ENCODE measurements at places on chromosomes 11 and 22.
A peak's percentile ranks its signal among the peaks of the same experiment; 100 is the strongest.

DNA sequence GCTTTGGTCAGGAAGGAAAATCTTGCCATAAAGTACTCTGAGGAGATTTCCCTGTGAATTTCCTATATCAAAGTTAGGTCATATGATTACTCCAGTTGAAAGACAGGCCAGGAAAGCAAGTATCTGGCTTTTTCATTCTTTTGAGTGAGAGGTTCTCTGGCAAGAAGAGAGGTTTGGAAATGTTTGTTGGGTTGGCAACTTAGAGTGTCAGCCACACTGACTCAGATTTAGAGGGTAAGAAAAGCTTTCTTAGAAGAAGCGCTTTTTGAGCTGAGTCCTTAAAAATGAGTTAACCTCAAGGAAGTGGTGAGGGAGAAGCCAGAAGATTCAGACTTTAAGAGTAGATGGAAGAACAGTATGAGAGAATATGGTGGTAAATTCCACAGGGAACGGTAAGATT is 86.1 kb upstream of the BDNF start:
- DNase-seq, result no peak

DNA sequence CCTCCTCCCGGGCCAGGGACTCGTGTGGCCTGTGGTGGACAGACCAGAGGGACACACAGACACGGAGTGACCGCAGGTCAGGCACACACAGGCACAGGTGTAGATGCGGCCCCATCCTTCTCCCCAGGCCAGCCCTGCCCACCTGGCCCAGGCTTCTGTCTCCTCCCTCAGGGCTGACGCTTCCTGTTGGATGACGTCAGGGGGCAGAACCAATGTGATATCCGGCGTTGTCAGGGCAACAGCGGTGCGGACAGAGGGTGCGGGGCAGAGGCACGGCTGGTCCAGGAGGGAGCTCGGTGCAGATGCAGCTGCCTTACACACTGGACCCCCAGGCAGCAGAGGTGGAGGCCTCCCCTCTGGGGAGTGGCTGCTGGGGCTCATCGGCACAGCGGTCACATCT is 2.9 kb upstream of the TUBGCP6 start:
- no peak for DNase-seq

DNA sequence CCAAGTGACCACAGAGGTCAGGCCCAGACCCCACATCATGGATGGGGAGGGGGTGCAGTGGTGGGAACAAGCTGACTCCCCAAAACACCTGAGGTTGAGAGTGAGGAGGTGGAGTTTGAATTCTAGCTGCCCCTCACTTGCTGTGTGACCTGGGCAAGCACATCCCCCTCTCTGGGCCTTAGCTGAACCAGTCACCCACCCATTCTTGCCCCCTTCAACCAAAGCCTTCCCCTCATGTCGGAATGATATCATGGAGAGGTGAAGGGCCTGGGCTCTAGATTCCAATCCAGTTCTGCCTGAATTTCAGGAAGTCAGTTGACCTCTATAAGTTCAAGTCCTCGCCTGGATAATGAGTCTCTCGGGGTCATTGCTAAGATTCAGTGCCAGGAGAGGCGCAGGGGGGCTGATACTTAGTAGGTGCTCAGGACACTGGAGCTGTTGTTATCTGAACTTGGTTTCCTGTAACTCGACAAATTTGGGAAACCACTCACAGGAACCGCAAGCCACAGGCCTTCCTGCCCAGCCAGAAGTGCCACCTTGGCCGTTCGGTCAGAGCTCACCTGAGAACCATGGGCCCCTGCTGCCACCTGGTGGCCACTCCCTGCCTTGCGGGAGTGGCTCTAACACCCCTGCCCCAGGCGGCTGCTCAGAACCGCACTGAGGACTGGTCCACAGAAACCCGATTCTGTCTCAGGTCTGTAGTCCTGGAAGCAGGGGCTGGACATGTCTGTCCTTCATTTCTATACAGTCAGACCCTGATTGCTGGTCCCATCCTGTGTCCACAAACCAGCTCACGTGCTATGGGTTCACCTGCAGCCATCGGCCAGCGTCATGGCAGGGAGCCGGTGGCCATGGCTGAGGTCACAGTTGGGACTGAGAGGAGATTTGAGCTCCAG is 6.9 kb downstream of the CDC42EP1 start:
- DNase-seq, result peak; percentile 88

DNA sequence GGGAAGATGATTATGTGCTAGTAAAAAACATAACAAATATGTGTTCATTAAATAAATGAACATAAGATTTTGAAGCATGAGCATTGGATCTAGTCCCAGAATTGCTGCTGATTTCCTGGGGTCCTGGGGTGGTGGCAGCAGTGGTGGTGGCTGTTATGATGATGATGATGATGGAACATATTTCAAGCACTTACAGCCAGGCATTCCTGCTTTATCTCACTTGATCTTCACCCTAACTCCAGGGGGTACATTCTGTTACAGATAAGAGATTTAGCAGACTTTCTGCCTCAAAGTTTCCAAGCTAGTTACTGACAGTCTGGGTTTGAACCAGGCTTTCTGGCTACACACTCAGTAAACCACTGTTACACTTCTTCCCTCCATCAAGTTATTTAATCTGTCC is 5.2 kb downstream of the TRAPPC4 start:
- no peak for DNase-seq

DNA sequence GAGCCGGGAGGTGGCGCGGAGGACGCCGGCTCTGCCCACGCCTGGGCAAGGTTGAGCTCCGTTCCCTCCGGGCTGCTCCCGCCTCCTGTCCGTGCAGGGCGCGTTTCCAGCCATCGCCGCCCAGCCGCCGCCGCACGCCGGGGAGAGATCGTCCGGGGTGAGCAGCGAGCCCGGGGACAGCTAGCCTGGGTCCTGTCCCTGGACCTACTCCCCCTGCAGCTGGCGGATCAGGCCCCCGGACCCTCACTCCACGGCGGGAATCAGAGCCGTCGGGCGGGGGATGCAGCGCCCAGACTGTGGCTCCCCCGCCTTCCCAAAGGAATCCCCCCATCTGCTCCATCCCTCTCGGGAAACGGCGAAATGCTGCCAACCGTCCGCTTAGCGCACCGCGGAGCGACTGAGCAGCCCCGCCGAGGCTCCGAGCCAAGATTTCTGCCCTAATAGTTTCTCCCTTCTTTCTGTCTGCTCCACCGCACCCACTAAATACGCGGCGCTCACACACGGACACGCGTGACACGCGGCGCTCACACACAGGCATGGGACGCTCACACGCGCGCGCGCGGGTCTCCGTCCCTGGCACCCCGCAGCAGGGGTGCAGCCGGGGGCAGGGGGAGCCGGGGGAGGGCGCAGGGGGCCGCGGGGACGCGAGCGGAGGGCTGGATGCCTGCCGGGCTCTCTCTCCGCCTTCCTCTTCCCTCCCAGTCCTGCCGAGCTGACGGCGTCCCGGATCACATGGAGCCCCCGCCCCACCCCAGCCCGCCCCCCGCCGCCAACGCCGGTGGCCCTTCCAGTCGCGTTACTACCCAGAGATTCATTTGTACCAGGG is at the start of gene KCNJ5:
Gene KCNJ5, plus strand, starts transcription at position 814 of the 826 bp plus-strand sequence. CDS start 19,918 bp downstream, outside the sequence.
- no peak for DNase-seq

DNA sequence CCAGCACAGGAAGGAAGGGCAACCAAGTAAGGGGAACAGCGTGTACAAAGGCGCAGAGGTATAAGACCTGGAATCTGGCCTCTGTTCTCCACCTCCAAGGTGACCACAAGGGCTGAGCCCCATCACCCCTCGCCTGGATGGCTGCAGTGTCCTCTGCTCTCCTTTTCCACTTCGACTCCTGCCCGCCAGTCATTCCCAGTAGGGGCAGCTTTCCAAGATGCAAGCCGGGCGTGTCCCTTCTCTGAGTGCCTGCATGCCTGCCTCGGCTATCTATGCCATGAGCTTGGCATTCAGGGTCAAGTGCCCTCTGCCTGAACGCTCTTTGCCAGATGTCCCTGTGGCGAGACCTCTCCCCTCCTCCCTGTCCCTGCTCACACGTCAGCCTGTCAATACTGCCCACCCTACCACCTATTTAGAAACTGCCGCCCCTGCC is 17.0 kb downstream of the FADS3 start:
- no peak for DNase-seq

DNA sequence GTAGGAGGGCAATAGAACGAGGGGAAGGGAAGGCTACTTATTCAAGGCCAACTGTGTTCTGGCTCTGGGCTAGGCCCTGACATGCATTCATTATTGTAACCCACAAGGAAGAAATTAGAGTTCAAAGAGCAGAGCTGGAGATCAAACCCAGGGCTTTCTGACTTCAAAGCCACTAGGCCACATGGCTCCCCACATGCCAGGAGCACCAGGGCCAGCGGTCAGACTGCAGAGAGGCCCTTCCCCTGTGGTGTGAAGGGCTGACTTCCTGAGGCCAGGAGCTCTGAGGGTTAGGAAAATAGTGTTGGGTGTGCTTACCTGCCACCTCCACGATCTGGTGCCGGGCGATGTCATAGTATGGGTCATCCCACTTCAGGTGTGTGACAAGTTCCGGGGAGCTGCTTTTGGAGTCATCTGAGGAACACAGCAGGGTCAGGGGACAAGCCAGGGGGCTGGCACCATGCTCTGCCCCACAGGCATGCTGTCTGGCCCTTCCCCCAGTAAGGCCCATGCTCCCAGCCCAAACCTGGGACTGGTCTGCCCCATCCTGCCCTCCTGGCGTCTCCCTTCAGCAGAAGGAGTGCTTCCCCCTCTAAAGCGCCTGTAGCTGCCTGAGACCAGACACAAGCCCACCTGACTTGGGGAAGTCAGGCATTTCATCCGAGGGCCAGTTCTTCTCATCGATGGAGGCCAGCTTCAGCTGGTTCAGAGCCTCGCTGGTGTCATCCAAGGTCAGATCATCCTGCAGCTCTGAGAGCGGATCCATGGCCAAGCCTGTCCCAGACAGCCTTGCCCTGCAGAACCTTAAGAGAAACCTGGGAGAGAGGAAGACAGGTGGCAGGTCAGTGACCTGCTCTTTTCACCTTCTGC is 4.8 kb downstream of the ARHGAP1 start:
- no peak for DNase-seq

DNA sequence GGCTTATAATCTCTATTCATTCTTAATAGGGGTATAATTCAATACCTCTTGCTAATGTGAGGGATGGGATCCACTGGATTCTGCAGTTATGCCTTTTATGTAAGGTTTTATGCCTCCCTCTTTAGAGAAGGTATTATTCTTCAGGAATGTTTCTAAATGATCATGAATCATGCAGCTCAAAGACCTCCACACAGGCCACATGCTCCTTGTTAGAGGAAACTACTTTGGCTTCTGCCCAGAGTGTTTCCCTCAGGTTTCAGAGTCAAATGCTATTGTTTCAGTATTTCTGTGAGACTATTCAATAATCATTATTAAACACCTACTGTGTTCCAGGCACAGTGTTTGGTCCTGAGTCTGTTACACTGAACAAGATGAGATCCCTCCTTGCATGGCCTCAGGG is 115.9 kb downstream of the RAB38 start:
- no peak for DNase-seq

- DNase-seq, result peak; percentile 42
These were observed 43.2 kb downstream of the NEU3 start for GRCh38 chr11:75031771-75032549.

- no peak for DNase-seq
These were observed 75.4 kb downstream of the SWAP70 start for GRCh38 chr11:9739123-9739900.

- DNase-seq, result no peak
These were observed 3.4 kb upstream of the TAGLN start for GRCh38 chr11:117195761-117196160.

GRCh38 chr11:69240332-69241074 is 53.5 kb upstream of the MYEOV start:
- DNase-seq, result peak; percentile 1

DNA sequence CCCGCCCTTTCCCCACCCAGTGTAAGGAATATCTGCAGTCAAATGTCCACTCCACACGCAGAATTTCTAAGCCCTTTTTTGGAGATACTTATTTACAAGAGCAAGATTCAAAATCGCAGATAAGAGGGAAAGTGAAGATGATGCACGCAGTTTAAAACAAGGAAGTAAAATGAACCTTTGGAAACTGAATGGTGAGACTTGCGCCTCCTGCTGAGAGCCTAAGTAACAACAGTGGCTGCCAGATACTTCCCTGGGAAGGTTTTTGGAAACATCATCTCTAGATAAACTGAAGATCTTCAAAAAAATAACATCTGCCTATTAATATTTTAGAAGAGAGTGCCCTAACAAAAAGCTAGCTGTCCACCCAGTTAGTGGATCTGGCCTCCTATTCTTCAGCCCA is 963.1 kb upstream of the FAT3 start:
- no peak for DNase-seq

- DNase-seq, result no peak
These were observed 22.9 kb upstream of the MUC5B start for GRCh38 chr11:1199751-1200610.

- no peak for DNase-seq
These were observed 10.5 kb downstream of the TRIM5 start for GRCh38 chr11:5674391-5674790.

- no peak for DNase-seq
These were observed 29.0 kb downstream of the MMP13 start for GRCh38 chr11:102926517-102926916.

DNA sequence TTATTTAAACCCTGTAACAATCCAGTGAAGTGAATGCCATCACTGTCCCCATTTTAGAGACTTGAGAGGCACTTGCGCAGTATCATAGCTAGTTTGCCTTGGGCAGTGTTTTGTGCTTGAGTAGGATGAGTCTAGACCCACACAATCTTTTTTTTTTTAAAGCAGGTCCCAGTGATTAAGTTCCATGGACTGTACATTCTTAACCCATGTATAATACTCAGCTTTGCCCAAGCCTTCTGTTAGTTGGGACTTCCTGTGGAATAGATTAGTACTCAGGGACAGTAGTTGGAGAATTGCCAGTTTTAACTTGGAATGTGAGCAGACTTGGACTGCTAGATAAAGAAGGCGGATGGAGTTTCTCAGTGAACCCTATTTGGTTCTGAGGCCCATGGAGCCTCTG is 108.6 kb upstream of the RASSF10 start:
- DNase-seq, result no peak

DNA sequence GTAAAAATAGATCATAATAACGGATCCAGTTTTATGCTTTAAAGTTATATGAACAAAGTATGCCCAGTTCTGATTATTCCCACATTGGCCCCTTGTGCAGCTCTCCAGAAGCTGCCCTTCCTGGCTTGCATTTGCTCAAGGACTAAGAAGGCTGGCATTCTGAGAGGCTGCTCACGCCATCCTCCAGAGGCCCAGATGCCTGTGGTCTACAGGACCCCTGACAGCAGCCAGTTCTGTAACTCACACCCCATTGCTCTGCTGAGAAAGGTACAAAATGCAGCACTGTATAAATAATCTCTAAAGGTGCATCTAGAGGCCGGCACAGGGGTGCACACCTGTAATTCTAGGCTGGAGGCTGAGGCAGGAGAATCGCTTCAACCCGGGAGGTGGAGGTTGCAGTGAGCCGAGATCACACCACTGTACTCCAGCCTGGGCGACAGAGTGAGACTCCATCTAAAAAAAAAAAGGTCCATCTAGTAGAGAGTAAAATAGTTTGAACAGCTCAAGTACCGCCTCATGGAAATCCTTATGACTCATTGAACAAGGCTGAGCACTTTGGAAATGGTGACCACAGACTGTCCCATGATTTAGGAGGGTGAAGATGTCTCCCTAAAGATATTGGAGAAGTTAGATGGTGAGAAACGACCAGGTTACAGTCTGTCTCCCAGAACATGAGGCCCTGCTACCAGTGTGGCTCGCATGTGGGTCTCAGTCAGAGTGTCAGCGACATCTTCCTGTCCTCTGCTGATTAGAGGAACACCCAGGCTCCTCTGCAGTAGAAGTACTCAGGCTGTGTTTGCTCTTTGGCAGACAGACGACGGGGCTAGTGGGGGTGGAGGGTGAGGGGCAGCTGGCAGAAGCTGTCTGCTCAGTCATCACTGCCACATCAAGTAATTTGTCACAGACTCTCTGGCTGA is 56.3 kb downstream of the KREMEN1 start:
- no peak for DNase-seq

- DNase-seq, result no peak
These were observed 81.7 kb downstream of the SWAP70 start for GRCh38 chr11:9745411-9746211.
